ENCODE measurements at places on chromosomes 4 and X.

- no peak for DNase-seq
Observed at GRCh38 chr4:112210777-112211176, 20.8 kb upstream of the AP1AR start.

- DNase-seq = no peak
Observed at GRCh38 chrX:7689791-7690412, 153.1 kb upstream of the VCX start.

DNA sequence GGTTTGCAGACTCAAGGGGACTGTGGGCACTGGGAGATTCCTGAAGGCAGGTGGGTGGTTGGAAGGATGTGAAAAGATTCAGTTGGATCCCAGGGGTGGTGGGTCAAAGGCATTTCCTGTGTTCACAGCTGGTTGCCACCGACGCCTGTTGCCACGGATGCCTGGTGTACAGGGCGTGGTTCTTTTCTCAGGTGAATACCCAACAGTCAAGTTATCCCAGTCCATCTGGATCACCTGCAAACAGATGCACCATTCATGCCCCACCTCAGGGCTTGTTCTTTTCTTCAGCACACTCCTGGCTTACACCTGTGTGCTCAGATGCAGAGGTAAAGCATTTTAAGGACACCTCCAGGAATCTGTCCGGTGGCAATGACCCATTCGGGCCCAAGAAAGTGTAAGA lies 55.8 kb upstream of the SHOX start:
- DNase-seq = no peak

GRCh38 chr4:5930876-5931275 lies 38.0 kb upstream of the CRMP1 start:
- no peak for DNase-seq

GRCh38 chr4:39699687-39700409 lies 1.9 kb downstream of the UBE2K start:
- no peak for DNase-seq

GRCh38 chr4:106291678-106292077 lies 24.3 kb downstream of the TBCK start:
- DNase-seq = no peak

GRCh38 chrX:47283015-47283771 lies 50.4 kb downstream of the USP11 start:
- DNase-seq = no peak

DNA sequence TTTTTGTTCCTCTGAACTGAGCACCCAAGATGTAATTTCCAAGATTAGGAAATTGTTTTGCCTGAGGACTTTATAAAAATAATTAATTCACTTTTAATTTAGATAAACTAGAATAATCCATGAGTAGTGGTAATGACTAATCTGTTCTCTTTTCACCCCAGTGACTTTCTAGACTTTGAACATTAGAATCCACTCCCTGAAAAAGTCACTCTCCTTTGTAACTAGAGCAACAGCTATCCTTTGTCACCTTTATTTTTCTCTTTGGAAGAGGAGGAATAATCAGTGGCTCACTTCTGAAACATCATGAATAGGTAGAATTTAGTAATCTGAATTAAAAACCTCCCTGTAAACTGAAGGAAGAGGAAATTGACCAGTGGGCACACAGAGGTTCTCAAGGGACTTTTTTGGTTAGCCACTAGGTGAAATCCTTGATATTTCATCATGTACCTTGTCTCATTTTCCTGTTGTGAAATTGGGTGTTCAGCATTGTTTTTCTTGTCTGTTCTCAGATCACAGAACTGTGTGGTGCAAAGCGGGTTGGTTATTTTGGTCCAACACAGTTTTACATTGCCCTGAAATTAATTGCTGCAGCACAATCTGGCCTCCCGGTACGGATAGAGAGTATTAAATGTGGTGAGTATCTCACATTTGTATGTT lies 59.4 kb downstream of the REPS2 start:
- DNase-seq = no peak

GRCh38 chrX:39308126-39308525 lies 506.9 kb downstream of the MID1IP1 start:
- no peak for DNase-seq

DNA sequence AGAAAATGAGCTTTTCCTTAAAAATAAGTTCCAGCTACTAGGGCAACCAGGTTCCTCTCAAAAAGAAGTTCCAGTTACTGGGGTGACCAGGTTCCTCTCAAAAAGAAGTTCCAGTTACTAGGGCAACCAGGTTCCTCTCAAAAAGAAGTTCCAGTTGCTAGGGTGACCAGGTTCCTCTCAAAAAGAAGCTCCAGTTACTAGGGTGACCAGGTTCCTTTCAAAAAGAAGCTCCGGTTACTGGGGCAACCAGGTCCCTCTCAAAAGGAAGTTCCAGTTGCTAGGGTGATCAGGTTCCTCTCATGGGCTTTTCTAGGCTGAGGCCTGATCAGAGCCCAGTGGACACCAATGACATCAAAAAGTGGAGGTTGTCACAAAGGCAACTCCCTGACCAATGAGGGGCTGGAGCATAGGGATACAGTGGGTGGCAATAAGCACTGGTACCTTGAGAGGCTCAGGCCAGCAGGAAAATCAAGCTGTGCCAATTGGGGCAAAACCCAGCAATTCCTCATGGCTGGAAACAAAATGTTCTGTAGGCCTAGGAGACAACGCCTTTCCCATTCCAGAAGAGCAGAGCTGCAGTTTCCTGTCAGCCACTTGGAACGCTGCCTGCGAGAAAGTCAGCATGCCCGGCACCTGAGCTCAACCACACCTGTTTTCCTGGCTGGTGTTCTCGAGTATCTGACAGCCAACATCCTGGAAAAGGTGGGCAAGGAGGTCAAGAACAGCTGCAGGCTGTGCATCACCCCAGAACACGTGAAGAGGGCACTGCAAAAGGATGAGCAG lies 12.3 kb upstream of the SYTL5 start:
- DNase-seq = peak; percentile 78

GRCh38 chrX:24110069-24110468 lies 39.5 kb upstream of the ZFX start:
- no peak for DNase-seq

DNA sequence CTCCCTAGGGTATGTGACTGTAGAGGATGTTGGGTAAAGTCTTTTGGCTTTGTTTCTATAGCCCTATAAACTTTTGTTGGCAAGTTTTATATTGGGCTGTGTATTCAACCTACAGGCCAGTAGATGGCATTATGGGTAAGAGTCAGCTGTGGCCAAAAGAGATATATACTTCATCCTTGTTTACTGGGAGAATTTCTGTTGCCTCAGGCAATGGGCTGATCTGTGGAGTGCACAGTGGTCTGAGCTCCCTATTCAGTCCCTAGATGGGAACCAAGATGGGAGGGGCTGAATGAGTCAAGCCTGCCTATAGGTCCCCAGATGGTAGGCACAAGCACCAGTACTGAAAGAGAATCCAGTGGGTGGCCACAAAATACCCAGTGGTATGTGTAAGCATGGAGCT lies 580.6 kb downstream of the EPHA5 start:
- DNase-seq = no peak

GRCh38 chr4:8862800-8863685 lies 8.6 kb downstream of the HMX1 start:
- DNase-seq = no peak

DNA sequence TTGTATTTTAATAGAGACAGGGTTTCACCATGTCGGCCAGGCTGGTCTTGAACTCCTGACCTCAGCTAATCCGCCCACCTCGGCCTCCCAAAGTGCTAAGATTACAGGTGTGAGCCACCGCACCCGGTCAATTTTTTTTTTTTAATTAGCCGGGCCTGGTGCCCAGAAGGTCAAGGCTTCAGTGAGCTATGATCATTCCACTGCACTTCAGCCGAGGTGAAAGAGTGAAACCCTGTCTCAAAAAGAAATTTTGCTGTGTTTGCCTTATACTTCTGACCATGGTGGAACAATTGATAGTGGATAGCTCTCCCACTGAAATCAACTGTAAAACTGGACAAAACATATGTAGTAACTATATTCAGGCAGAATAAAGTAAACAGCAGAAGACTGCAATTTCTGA lies 24.0 kb upstream of the SMIM14 start:
- no peak for DNase-seq

- DNase-seq = no peak
Observed at GRCh38 chrX:12058087-12058486, 80.2 kb upstream of the FRMPD4 start.

DNA sequence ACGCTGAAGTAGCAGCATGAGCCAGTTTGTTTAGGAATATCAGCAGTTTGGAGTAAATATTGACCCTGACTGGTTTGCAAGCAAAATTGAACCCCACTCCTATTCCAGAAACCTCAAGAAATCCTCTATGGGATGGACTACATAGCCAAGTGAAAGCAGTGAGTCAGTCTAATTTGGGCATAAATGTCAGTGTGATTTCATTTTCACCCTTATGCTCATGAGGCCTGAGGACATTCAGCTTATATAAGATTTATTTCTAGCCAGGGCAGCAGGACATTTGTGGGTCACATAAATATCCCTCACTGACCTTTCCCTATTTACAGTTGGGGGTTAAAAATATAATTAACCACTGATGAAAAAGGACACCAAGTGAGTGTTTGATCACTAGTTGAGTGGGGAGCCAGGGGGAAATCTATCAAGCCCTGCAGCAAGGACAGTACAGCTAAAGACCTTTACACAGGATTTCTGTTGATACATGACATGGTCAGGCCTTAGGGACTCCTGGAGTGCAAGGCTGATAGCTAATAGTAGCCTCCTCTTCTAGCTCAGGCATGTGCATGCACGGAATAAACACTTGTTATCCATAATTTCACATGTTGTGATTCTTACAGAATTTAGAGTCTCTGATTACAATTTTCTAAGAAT lies 996.9 kb upstream of the GRIA3 start:
- no peak for DNase-seq

- no peak for DNase-seq
Observed at GRCh38 chr4:141705747-141706377, 69.5 kb downstream of the IL15 start.

All from left colon (tissue), 2 donors.